ENCODE measurements at places on chromosomes 4 and X.

GRCh38 chr4:149031399-149031798 is 589.2 kb upstream of the NR3C2 start:
- no peak for DNase-seq

DNA sequence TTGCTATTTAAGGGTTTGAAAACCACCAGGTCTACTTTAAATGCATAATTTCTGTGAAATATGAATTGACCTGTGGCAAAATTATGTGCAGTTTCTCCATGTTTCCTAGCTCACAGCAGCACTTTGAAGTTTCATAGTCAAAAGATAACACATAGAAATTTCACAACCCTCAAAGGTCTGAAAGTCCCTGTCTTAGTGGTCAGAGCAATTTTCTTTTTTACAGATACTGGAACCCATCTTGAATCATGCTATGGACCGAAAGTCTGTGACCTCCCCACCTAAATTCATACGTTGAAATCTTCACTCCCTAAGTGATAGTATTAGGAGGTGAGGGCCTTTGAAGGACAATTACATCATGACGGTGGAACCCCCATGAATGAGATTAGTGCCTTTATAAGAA is 240.4 kb upstream of the BMP3 start:
- no peak for DNase-seq

GRCh38 chr4:113513382-113513781 is 248.2 kb downstream of the CAMK2D start:
- no peak for DNase-seq

- DNase-seq = peak; percentile 71
These were observed 48.3 kb downstream of the STBD1 start for GRCh38 chr4:76354517-76355473.

DNA sequence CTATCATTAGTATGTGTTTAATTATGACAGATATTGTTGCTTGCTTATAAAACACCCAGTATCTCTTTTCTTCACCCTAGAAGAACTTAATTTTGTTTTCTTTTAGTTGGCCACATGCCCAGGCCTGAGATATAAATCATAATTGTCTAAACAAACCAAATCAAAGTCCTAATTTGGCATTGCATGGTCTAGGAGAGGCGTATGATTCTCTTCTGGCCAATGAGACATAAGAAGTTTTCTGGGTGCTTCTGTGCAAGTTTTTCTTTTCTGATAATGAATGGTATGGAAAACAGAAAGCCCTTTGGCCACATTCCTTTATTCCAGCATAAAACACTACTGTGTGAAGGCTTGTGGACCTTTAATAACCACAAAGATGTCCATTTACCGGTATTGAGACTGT is 192.9 kb upstream of the CTSO start:
- no peak for DNase-seq

DNA sequence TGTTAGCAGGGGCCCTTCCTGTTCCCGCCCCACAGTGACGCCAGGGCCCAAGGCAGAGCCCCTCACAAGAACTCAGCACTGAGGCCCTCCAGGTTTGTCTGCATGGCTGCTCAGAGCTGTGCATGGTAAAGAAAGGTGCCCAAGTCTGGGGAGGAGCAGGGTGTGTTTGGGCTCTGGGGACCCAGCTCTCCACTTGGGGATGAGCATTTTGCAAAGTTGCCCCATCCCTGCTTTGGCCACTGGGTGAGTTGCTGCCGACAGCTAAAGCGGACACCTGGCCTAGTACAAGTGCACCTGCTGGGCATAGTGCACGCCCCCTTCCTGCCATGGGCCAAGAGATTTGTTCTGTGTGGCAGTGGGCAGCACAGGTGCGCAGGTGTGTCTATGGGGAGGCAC is 2.0 kb upstream of the MXD4 start:
- no peak for DNase-seq

DNA sequence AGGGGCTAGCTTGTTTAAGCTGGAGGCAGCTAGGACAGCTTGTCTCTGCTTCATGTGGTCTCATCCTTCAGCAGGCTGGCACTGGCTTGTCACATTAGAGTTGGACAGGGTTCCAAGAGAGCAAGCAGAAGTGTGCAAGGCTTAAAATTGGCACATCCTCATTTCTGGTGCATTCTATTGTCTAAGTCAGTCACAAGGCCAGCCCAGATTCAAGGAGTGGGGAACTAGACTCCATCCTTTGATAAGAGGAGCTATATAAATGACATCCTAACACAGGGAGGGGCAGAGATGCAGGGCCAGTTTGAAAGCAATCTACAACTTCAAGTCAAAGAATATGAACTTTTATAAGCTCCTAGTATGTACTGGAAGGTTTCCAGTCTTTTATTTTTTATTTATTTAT is 313.2 kb downstream of the PTTG2 start:
- DNase-seq = no peak

DNA sequence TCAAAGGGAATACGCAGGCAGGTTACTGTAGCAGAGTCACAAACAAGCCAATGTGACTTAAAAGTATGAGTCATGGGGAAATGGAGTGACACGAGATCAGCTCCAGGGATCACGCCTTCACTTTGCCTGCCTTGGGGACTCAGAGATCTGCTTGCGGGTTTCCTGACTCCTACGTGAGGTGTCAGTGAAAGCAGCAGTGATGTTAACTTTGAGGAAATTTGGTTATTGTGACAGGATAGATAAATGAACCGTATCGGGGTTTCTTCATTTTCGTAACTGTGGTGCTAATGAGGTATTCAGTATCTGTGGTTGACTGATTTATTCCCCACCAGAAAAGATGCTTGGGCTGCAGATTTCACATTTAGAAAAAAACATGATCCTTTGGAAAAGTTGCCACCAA is 383.3 kb upstream of the ZFP42 start:
- no peak for DNase-seq

GRCh38 chr4:137627739-137628460 is 95.6 kb upstream of the PCDH18 start:
- DNase-seq = no peak

DNA sequence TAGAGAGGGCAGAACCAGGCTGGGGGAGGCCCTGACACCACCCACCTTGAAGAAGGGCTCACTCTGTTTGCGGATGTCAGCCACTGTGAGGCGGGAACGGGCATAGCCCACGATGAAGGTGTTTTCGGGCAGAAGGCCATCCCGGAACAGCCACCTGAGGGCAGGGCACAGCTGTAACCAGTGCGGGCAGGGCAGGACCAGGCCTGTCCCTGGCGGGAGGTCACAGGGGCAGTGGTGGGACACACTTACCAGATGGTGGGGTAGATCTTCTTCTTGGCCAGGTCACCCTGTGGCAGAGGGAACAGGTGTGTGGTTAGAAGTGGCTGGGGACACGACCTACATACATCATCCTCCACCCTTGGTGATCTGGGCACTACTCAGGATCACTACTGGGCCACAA is 10.8 kb downstream of the G6PD start:
- no peak for DNase-seq

Data from GDM1 (cell line).